ENCODE measurements at places on chromosomes 4 and X.

DNA sequence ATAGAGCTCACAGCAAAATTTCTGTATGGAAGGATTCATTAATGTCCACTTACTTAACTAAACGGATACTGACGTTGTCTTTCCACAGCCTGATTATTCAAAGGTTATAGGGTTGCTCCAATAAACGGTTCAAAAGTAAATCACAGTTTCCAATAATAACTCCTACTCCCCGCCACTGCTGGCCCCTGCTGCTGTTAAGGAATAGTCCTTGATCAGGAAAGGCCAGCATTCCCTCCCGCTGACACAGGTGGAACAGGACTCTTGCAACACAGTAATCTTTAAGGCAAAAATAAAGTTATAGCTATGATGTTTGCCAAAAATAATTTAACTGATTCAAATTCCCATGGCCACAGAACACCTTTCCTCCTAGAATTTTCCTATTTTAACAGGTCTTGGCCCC is 53.9 kb downstream of the FAT1 start:
- DNase-seq = no peak
- no peaks in the 10 kb centered on the region for H3K27me3 ChIP-seq
- no peaks in the 10 kb centered on the region for H3K4me1 ChIP-seq
- no peak overlapping the region for H3K27ac ChIP-seq

- no peaks in the 10 kb centered on the region for H3K27me3 ChIP-seq
- H3K36me3 ChIP-seq = no peaks in the 10 kb centered on the region
- no peak overlapping the region for H3K4me3 ChIP-seq
- no peak for DNase-seq
Measured at GRCh38 chr4:61866378-61867030, 666.4 kb downstream of the ADGRL3 start.

DNA sequence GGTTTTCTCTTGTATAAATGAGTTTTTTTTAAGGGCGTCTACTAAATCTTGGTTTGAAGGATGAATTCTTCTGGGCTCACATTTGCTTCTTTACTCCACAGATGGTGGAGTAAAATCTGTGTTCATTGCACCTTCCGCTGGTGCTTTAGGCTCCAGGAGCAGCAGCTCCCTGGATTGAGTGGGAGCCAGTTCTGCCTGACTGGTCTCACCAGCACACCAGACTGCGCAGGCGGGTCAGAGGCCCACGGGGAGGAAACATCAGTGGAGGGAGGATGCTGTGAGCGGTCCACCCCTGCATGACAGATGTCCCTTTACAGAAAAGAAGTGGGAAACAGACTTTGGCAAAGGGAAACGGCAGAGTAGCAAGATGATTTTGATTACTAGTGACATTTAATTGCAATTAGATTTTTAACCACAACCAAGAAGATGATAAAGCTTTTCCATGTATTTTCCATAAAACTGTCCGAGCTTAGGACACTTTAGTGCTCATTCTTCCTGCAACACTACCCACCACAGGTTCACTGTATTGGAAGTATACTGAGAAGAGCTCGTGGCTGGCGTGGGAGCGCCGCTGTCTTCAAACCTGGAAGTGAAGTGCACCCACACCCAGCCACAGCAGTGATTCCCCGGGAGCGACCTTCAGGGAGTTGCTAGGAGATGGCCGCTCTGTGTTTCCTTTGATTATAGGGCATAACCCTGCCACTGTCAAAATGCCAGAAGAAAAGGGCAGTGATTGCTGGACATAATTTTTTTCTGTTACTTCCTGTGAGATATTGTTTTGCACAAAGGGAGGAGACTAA is 95.2 kb downstream of the SORBS2 start:
- H3K4me1 ChIP-seq = no peaks in the 10 kb centered on the region
- no peak overlapping the region for H3K4me3 ChIP-seq
- H3K27me3 ChIP-seq = peaks cover 5% of the 10 kb centered on the region

GRCh38 chr4:8387615-8388527 is 52.7 kb downstream of the ACOX3 start:
- H3K27me3 ChIP-seq = no peaks in the 10 kb centered on the region
- H3K36me3 ChIP-seq = peaks cover 24% of the 10 kb centered on the region
- no peaks in the 10 kb centered on the region for H3K4me1 ChIP-seq

DNA sequence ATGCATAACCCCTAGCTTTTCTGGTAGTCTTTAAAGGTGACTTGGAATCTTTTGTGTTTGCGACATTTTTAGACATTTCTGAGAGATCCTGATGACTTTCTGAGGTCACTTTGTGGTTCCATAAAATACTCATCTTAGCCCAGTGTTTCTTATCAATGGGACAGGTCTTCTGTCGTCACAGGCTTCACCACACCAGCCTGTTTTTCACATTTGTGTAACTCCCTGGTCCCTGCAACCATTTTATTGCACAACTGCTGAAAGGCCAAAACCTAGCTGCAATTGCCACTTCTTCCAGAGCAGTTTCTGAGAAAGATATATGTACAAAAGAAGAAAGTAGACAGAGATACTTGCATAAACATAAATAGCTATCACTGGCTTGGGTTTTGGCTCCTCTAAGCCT is 120.9 kb downstream of the IL15 start:
- no peak for DNase-seq
- H3K27ac ChIP-seq = no peak overlapping the region
- H3K36me3 ChIP-seq = no peaks in the 10 kb centered on the region
- H3K4me1 ChIP-seq = no peaks in the 10 kb centered on the region
- H3K4me3 ChIP-seq = no peak overlapping the region

All from CD4-positive, alpha-beta T cell (primary cell).